ENCODE measurements at places on chromosomes 1 and 21.

DNA sequence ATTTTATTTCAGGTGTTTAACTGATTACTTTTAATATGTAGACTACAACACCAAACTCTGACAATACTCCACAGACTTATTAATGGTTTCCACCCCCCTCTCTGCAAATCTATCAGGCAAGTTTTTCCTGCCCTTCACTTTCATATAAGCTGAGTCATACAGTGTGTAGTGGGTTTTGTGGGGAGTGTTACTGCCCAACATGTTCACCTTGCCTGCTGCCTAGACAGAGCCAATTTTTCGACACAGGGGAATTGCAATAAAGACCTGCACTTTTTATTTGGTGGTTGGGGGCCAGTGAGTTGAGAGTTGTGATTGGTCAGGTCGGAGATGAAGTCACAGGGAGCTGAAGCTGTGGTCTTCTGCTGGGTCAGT lies 119.7 kb downstream of the PPIAL4G start:
- no peak for DNase-seq

GRCh38 chr1:58000821-58001220 lies 545.7 kb downstream of the OMA1 start:
- DNase-seq: no peak

- no peak for DNase-seq
These were observed 1.0 kb downstream of the ANKRD65 start for GRCh38 chr1:1419813-1420653.

DNA sequence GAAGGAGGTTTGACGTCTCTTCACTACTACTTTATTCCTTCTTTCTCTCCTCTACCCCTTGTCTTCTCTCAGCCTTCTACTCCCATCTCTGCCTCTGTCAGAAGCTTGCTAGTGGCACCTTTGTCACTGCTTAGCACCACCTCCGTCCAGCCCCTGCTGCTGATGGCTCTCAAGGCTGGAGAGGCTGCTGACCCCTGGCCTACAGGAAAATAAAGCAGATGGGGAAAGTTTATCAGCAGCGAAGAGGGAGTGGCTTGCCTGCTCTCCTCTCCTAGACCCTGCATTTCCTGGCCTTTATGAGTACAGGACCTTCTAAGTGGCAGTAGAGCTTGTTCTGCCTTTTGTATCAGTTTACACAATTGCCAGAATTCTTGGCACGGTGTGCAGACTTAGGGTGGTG lies 27.0 kb downstream of the PROX1 start:
- no peak for DNase-seq

DNA sequence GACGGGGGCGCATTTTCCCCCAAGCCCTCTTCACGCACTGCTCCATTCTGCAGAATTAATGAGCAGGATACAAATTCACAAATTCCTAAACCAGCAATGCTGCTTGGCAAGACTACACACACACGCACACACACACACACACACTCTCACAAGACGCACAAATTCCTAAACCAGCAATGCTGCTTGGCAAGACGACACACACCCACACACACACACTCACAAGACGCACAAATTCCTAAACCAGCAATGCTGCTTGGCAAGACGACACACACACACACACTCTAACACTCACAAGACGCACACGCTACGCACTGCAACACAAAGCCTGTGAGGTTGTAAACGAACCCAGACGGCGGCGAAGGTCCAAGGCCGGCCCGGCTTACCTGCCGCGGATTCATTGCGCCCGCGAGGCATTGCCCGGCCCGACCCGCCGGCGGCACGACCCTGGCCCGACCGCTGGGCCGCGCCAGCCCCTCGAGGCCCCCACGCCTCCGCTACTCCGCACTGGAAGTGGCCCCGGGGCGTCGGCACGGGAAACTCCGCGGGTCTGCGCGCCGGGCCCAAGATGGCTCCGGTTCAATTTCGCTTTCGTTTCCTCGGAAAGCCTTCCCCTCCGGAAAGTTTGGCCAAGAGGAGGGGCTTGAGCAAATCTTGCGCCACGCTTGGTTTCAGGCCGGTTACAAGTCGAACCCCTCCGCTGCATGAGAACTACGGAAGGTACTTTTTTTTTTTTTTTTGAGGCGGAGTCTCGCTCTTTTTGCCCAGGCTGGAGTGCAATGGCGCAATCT lies at the start of gene ADAR:
TSS of gene ADAR (minus strand) at position 578 of the 788 bp plus-strand sequence. CDS start at position 398, 180 bp downstream.
- peak; percentile 69 for DNase-seq

GRCh38 chr1:233523047-233523446 lies 90.9 kb upstream of the KCNK1 start:
- DNase-seq: no peak

DNA sequence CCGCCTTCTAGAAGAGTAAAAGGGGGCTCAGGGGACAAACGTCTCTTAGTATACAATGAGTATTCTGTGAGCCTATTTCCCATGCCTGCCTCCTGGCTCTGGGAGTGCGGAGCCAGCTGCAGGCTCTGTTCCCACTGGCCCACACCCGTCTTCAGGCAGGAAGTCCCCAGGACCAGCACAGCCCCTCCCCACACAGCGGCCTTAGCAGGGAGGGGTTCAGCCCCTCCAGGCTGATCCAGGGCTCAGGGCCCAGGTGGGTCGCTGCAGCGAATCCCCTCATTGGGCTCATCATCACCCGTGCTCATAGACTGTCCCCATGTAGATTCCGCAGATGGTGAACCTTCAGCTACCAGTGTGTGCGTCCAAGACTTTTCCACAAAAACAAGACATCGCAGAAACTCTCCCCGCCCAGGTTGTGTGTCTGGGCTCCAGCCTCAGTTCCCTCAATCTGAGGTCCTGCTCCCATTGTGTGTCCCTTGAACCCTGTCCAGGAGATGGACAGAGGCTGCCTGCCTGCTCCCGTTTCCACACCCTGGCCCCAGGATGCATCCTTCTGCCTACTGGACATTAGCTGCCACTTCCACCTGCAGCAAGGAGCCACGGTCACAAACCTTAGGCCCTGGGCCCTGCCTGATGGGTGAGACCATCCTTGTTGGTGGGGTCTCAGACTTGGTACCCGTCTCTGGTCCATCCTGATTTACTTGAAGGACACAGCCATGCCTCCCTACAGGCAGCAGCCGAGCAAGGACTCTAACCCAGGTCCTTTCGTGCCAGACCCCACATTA lies 39.4 kb downstream of the NENF start:
- no peak for DNase-seq

DNA sequence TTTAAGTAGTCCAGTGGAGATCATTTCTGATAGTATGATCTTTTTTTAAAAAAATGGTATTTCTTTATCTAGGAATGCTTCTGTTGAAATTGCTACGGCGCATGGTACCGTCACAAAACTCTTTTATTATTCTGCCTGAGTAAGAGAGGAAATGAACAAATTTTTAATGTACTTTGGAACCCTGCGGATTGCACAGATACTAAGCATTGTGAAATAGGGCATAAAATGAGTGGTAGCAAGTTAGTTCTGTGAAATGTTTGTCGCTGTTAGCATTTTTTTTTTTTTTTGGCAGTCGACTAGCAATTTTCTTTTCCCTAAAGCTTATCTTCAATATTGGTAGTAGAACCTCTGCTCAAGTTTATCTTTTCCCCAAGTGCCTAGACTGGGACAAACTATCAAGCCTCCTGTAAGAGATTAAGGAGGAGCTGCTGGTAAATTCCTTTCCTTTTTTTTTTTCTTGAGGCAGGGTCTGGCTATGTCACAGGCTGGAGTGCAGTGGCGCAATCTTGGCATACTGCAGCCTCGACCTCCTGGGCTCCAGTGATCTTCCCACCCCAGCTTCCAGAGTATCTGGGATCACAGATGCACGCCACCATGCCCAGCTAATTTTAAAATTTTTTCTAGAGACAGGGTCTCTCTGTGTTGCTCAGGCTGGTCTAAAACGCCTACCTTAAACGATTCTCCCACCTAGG lies 2.2 kb downstream of the ITSN1 start:
- DNase-seq: no peak

DNA sequence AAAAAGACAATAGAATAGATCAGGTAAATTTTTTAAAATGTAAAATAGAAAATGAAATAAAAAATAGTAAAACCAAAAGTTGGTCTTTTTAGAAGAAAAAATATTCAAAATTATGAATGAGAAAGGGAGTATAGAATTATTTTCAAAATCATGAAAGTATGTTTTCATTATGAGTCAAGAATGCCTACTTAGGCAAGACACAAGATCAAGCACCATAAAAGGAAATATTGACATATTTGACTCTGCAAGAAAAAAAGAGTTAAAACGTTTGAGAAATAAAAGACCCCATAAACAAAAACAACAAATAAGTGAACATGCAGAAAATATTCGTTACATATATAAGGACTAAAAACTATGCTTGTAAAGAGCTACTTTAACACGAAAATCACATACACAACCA lies 4.8 kb upstream of the COX20 start:
- DNase-seq: no peak

GRCh38 chr1:245054507-245055270 lies 100.1 kb upstream of the KIF26B start:
- DNase-seq: no peak

DNA sequence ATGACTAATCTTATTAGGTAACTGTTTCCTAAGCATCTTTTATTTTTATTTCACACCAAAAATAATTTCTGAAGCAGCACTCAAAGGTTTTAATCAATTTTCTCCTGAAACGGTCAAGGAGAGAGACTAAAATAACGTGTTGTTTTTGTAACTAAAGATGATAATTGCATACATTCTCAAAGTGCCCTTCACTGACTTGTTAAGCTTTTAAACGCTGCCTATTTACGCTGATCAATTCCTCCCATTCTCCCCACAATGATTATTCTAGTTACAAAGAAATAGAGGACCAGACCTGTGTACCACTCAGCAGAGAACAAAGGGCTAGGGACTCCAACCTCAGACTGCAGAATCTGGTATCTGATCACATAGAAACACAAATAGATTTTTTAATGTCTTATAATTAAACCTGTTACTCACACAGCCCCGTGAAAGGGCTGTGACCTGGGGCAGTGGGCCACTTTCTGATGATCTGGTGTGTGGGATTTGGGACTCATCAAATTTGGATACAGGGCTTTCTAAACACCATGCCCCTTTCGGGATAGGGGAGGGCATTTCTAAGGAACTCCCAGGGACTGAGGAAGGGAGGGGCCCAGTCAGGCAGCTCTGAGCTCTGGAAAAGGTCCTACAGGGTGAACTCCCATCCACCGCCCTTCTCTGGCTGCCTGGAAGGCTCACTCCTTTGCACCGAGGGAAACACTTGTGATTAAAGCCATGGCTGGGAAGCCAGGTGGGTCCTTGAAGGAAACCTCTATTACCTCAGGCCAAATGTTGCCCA lies 65.2 kb downstream of the BCAR3 start:
- DNase-seq: no peak

- no peak for DNase-seq
These were observed 163.2 kb downstream of the ZBTB18 start for GRCh38 chr1:244214009-244214967.

DNA sequence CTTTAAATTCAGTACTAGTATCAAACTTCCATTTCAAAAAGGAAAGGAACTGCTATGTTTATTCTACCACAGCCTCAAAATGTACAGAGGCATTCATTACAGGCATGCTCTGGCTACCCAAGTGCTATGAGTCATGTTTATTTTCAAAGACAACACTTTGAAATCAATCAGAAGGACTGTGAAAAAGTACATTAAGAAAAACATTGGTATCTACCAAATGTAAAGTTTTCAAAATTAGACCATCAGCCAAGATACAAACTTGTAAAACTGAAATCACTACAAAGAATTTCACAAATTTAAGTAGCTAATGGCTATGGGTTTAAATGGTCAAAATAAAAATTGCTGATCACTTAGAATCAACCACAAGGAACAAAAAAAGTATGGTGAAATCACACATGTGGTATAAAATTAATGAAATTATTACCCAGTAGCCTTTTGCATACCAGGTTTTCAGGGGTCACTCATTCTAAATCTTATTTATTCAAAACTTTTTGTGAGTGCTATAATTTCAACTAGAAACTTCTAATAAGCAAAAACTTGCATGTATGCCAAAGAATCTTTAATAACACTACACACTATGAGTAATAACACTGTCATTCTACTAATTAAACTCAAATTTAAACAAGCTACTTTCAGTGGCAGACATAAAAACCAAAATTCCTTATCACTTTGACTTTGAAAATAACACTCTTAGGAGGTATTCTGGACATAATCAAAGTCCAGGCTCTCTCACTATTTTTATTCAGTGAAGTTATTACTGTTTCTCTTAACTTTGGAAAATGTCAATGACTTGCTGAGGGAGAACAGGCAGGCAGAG lies 49.2 kb downstream of the ENAH start:
- no peak for DNase-seq

- DNase-seq: no peak
These were observed 63.7 kb downstream of the NVL start for GRCh38 chr1:224266105-224266914.

- no peak for DNase-seq
These were observed 417.7 kb upstream of the KAZN start for GRCh38 chr1:14180738-14181137.

- DNase-seq: no peak
These were observed 31.0 kb downstream of the ILDR2 start for GRCh38 chr1:166944186-166944967.

GRCh38 chr1:154179946-154180687 lies 11.8 kb downstream of the TPM3 start:
- no peak for DNase-seq

- DNase-seq: no peak
These were observed 55.0 kb upstream of the PAX7 start for GRCh38 chr1:18575620-18576019.

GRCh38 chr1:23554127-23554480 lies 5.2 kb downstream of the ID3 start:
- DNase-seq: no peak

GRCh38 chr1:36734356-36734755 lies 251.6 kb upstream of the CSF3R start:
- DNase-seq: no peak

DNA sequence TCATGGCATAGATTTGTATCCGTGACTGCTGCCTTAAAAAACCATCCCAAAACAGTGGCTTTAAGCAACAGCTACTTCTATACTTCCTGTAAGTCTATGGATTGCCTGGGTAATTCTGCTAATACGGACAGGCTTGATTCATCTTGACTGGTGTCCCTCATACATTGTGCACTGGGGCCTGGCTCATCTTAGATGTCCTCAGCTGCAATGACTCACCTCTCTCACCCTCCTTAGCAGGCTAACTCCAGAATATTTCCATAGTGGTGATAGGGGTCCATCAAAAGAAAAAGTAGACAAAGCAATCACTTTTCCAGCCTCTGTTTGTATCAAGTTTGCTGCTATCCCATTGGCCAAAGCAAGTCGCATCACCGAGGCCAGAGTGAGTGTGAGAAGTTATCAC lies 409.1 kb upstream of the KAZN start:
- DNase-seq: no peak

DNA sequence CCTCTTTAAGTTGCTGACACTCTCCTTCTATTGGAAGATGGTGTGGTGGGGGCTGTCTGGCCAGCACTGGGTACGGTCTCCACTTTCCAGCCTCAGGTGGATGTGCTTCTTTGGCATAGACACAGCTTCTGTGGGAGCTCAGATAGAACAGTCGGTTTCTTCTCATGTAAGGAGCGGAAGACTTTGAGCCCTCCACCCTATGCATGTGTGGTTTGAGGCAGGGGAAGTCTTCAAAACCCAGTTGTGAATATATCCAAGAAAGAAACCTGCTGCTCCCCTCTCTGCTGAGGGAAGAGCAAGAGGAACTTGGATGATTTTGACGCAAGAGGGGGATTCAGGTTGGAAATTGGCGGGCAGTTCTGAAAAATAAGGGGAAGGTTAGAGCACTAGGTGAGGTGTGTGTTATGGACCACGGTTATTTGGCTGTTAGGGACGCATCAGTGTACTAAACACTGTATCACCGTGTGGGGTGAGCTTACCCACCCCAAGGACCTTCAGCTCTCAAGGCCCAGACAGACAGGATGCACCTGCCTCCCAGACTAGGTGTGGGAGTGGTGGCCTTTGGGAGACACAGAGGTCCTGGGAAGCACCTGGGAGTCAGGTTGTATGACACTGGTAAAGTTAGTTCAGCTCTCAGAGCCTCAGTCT lies 36.2 kb downstream of the IL6R start:
- DNase-seq: no peak

GRCh38 chr1:227459977-227460376 lies 103.4 kb upstream of the ZNF678 start:
- no peak for DNase-seq
